NCI-H2171 treated with DMSO at 0.1 percent for 48 hours (cell line): ENCODE measurements at places on chromosomes 13 and 19.

DNA sequence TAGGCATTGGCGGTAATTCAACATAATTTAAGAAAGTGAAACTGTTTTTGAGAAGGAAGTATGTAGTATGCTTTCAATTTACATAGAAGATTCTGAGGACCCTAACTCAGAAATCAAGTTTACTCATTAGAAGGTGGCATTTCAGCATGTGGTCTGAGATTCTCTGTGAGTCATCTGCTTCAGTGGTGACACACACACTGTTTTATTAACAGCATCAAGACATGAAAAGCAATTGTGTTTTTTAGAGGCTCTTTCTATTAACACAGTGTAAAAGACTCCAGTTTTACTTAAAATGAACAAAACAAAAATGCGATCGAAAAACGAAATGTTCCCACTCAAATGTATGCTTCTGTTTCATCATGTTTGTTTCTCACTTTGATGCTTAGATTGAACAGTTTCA lies 802.1 kb upstream of the SLITRK6 start:
- DNase-seq = no peak

DNA sequence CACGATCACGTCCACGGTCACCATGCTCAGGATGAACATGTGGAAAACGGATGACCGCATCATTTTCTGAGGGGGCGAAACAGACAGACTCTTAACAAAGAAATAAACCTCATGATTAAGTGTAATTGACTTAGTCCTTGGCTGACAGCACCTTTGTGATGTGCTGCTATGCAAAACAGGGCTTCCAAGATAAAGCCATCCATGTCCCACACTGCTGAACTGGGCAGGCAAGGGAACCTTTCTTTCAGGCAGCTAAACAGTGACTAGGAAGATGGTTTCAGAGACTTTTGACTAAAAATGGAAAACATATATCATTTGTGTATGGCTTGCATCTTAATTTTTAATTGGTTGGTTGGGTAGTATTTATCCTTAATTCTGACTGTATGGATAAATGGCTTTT lies 157.8 kb downstream of the NALCN start:
- no peak for DNase-seq

GRCh38 chr13:111080642-111081041 lies 34.5 kb upstream of the ARHGEF7 start:
- DNase-seq = no peak

DNA sequence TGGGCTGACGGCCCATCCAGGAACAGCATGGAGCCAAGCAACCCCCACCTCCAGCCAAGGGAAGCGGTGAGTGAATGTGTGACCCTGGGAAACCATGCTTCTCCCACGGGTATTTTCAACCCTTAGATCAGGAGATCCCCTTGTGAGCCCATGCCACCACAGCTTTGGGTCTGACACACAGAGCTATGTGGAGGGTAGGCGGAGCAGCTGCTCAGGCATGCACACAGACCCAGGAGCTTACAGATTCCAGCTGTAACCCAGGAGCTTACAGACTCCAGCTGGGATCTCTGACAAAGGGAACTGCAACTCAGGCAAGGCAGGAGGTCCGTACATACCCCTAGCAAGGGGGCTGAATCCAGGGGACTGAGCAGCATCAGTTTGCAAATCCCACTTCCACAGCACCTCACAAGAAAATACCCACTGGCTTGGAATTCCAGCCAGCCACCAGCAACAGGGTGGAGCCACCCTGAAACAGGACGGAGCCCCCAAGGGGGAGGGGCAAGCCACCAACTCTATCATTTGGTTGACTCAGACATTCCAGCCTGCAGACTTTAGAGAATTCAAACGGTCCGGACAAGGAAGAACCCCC lies 40.8 kb upstream of the RFXAP start:
- DNase-seq = no peak

DNA sequence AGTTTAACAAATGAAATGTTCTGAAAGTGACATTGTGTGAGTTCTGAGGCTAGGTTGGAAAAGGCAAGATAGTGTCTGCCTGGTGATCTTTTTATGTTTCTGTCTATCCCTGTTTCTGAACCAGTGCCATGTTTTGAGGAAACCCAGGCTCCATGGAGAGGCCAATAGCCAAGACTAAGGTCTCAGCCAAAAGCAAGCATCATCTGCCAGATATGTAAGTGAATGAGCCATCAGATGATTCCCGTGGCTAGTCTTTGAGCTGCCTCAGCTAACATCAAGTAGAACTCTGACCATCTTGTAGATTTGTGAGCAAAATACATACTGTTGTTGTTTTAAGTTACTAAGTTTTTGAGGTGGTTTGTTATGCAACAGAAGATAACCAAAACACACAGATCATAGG lies 19.6 kb upstream of the CCNA1 start:
- no peak for DNase-seq

GRCh38 chr19:45079911-45080370 lies 881 bp downstream of the GEMIN7 start:
- no peak for DNase-seq

- no peak for DNase-seq
Observed at GRCh38 chr19:51714848-51715247, 8.9 kb downstream of the HAS1 start.
